ENCODE measurements at places on chromosomes 12 and 14. TPM values are rescaled to one million over a fixed set of nuclear protein-coding genes. Genes with fewer than 3 reads are reported as not detected.

The CLEC14A gene
- total RNA-seq: not detected

The NINJ2 gene
- 1.1 TPM for total RNA-seq

The CGRRF1 gene
- total RNA-seq: 22.0 TPM

The ARHGAP9 gene
- total RNA-seq: 0.94 TPM

The MYF5 gene
- total RNA-seq: not detected

The RAN gene
- 1,509 TPM for total RNA-seq

The ZNF140 gene
- total RNA-seq: 11.3 TPM

The OTX2 gene
- not detected for total RNA-seq

The AMN gene
- total RNA-seq: 0.39 TPM

The FAM186B gene
- 0.16 TPM for total RNA-seq

The LRIG3 gene
- total RNA-seq: 3.4 TPM

The VDR gene
- total RNA-seq: 3.0 TPM

All from A549 treated with GW870086 at 1 μM for 4 hours (cell line).